Activated naive CD4-positive, alpha-beta T cell treated with Interleukin-2 at 50 U/mL for 16 hours (primary cell): ENCODE measurements at places on chromosomes 16 and 17.

DNA sequence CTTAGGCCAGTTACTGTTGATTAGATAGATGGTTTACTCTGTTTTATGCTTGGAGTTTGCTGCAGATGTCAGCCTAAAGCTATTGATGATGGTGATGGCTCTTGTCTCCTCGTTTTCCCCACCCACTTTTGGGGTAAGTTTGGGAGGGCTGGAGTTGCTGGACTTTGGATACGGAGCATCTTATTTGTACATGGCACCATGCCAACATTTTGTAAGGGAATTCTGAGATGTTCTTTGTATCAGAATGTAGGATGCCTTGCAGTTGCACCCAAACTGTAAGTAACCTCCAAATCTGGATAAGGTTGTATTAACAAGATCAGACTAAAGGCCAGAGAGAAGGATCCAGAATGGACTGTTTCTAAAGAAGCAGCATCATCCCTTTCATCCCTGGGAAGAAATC is 551.9 kb upstream of the ZFHX3 start:
- DNase-seq = no peak

- no peak for DNase-seq
Measured at GRCh38 chr16:2037647-2038381, 9.8 kb downstream of the NTHL1 start.

DNA sequence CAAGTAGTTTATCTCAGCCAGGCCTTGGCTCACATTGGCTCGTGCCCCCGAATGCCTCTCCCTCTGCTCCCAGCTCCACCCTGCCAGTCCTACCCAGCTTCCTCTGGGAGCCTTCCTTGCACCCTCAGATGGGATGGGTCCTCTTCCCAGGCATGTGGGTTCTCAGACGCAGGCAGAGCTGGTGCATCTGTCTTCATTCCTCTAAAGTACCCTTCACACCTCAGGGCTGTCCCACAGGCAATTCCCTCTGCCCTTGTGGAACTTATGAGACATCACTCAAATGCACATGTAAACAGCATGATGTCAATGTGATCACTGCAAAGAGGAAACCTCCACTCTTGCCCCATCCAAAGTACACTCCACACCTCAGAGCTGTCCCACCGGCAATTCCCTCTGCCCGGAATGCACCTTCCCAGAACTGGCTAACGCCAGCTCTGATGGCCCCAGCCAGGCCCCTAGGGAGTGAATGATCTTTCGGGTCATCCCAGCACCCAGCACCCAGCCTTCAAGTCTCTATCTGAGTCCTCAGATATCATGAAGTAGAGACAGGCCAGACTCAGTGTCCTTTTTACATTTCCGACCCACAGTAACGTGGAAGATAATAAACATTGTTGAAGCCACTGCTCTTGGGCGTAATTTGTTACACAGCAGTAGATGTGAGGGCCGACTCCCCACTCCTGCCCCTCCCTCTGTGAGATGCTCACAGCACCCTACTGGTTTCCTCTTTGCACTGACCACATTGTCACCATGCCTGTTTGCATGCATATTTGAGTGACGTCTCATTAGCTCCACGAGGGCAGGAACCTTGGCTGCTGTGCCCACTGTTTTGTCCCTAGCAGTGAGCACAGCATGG is 85.4 kb downstream of the N4BP1 start:
- DNase-seq = no peak

- no peak for DNase-seq
Measured at GRCh38 chr17:9185142-9185541, 163.8 kb downstream of the NTN1 start.

- no peak for DNase-seq
Measured at GRCh38 chr17:205148-205669, 23.8 kb upstream of the DOC2B start.

DNA sequence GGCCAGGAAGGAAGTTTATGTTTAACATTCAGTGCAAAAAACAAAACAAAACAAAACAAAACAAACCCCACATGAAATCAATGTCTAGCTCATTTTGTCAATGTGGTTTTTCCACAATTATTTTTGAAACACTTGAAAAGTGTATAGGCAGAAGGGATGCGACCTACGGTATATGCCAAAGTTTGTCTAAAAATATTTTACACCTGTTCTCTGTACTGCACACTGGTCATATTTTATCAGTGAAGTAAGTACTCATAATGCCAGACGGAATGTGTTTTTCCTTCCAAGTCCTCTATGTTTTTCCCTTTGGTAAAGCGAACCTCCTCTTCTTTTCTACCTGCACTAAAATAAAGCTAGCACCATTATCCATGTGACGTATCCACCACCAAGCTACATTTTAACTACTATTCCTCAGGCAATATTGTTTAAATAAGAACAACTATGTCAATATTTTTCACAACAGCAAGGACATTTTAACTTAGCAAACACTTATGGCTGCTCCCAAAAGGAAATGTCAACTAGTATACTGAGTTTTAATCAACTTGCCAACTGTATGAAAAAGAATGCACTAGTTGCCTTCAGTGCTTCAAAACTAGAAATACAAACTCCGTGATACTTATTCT is 10.3 kb downstream of the TOB1 start:
- no peak for DNase-seq

DNA sequence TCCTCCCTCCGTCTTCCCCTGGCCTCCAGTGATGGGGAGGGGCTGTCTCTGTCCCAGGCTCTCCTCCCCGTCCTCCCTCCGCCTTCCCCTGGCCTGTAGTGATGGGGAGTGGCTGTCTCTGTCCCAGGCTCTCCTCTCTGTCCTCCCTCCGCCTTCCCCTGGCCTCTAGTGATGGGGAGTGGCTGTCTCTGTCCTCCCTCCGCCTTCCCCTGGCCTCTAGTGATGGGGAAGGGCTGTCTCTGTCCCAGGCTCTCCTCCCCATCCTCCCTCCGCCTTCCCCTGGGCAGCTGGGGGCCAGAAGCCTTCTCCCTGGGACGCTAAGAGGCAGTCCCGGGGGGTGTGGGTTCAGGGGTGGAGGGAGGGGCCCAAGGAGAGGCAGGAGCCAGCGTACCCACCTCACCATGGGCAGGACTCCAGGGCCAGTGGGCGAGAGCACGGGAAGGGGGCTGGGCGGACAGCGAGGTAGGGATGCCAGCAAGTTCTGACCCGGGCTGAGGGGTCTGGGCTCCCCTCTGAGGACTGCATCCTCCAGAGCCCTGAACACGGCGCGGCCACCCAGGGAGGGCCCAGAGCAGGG is 14.8 kb downstream of the UTS2R start:
- no peak for DNase-seq

DNA sequence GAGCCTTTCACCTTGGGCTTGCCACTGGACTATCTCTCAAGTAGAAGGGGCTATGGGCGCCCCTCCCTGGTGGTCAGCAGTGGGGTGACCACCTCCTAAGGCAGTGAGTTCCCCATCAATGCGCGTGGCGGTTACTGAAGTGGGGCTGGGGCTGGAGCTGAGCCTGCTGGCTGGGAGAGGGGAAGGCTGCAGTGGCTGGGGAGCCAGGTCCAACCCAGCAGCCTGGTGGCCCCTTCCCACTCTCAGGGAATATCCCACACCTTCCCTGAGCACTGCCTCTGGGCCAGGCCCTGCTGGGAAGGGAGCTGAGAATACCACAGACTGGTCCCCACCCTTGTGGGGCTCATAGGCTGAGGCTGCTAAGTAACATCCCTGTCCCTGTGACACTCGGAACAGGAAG is 19.8 kb upstream of the MPRIP start:
- no peak for DNase-seq

DNA sequence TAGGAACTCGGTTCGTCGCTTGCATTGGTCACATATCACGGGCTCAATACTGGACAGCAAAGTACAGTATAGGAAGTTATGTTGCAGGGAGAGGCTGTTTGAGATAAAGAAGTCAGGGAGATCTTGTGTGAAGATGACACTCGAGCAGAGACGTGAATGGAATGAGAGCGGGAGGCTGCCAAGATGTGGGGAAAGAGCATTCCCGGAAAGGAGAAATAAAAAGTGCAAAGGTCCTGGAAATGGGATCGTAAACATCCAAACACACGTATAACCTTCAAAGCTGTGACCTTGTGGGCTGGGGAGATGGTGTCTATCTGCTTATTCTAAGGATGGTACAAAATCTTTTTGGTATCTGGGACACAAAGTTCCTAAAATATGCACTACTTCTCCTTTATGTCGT is 43.0 kb upstream of the MYOCD start:
- DNase-seq = no peak

GRCh38 chr17:51056813-51057510 is 63.7 kb downstream of the SPAG9 start:
- DNase-seq = no peak

- no peak for DNase-seq
Measured at GRCh38 chr16:88922114-88922825, 54.7 kb downstream of the CBFA2T3 start.

DNA sequence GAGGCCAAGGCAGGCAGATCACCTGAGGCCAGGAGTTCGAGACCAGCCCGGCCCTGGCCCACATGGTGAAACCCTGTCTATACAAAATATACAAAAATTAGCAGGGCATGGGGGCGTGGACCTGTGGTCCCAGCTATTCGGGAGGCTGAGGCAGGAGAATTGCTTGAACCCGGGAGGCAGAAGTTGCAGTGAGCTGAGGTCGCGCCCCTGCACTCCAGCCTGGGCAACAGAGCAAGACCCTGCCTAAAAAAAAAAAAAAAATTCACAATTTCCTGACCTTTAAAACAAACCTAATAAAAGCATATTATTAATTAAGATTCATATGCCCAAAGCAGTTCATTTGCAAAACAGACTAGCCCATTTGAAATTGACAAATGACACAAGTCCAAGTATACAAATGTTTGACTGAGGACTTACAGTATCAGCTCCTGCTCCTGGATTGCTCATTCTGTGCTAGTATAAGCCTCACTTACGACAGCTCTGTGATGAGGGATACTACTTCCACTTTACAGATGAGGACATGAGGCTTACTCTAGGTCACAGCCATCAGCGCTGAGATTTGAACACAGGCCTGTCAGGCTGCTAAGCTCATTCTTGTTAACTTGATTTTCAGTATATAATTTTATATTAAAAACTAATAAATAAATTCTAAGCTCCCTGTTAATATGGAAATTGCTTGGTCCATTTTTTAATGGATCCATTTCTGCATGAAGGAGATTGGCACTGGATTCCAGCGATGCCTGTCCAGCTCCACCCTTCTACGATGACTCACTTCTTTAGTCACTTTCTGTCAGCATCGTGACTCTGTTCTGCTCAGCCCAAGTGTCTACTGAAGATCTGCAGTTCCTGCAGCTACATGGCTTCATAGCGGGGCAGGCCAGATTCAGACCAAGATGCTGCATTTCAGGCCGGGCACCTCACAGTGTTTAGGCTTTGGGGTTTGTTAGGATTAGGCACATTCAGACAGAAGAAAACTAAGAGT is 88.2 kb downstream of the WDR59 start:
- no peak for DNase-seq

GRCh38 chr17:80673152-80673920 is 128.7 kb downstream of the RPTOR start:
- DNase-seq = no peak

DNA sequence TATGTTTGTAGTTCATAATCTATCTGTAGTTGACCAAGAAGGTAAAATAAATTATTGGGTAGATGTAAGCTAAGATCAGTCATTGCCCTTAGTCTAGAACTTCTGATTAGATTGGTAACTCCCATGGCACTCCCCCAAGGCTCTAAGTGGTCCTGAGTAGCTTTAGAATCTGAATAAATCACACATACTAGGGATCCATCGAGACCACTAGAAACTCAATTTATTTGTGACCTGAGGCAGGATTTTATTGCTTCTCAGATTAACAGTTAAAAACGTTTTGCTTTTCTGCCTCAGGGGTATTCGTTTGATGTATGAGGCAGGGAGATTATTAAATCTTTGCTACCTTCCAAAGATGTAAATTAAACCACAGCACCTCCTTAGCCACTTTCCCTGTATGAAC is 24.9 kb downstream of the CMTR2 start:
- no peak for DNase-seq

- no peak for DNase-seq
Measured at GRCh38 chr17:59761385-59762048, 54.1 kb downstream of the VMP1 start.

GRCh38 chr16:79587897-79588296 is 12.6 kb downstream of the MAF start:
- DNase-seq = no peak

- DNase-seq = no peak
Measured at GRCh38 chr16:23160574-23160973, 11.3 kb upstream of the USP31 start.

DNA sequence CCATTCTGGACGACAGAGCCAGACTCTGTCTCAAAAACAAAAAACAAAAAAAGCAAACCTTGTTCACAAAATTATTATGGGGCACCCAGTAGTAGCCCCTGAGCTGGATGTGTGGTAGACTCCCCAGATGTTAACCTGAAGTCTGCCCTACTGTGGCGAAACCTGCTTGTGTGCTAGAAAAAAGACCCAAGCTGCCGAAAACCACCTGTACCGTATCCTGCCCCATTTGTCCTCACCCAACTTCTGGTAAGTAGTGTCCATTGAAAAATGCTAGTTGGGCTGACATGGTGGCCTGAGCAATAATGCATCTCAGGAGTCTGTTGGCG is 9.1 kb downstream of the RMI2 start:
- DNase-seq = no peak

GRCh38 chr17:19569785-19570543 is 36.3 kb downstream of the SLC47A1 start:
- no peak for DNase-seq
